ENCODE measurements at places on chromosomes 4 and X.

DNA sequence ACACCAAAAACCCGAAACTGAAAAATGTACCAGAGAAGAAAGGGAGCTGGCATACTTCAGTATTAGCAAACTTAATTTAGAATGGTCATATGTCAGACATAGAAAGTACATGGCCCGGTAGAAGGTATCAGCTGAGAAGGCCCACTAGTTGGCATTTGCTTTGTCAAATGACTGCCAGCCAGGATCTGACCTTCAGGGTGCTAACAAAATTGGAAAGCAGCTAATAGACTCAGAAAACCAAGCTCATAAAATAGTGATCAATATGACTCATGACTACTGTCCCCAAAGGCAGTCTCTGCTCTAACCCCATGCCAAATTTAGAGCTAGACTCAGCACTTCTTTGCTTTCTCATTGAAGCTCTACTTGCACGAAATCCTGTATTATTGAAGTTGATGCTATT, 342.7 kb downstream of the PDGFC start:
- DNase-seq = no peak

DNA sequence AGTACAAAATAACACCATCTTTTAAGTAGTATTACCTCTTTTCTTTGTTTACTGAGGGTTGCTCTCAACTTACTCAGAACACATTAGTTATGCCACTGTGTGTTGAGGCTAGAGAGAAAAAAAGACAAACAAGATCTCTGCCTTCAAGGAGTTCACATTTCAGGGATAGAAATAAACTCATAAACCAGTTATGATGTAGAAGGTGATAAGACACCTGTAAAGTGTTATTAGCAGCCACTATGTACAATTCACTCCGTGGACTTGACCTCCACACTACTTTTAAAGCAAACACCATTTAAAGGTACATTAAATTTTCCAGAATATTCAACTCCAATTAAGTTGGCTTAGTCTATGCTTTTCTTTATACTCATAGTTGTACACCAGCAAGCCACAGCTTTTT, 278.0 kb downstream of the PDGFC start:
- no peak for DNase-seq

DNA sequence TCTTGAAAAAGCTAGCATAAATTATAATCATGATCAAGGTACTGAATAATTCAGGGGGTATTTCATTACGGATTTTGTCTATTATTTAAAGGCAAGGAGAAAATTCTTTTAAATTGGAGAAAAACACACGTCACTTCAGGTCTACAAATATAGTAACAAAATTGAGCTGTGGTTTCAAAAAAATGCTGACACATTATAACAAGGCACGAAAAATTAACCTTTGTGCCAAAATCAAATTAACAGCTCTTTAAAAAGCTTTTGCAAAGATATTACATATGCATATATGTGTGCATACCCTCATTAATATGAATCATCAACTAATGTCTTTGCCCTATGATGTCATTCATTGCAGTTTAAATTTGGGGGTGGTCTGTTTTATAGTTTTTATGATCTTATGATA, 44.3 kb downstream of the UNC5C start:
- no peak for DNase-seq

DNA sequence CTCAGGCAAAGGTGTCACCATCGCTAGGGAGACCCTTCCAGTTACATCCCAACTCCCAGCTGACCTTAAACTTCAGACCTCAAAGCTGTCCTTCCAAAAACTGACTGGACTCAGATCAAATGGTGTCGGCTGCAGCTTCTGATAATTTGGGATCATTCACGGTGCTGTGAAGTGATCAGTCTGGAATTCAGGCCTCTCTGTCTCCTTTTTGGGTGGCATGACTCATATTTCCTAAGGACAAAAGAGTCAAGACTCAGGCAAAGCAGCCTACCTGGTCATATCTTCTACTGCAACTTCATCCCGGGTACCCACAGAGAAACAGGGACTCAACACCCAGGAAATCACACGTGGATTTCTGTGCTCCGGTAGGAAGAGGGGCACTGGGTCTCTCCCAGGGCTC, 87.6 kb downstream of the SORCS2 start:
- no peak for DNase-seq

DNA sequence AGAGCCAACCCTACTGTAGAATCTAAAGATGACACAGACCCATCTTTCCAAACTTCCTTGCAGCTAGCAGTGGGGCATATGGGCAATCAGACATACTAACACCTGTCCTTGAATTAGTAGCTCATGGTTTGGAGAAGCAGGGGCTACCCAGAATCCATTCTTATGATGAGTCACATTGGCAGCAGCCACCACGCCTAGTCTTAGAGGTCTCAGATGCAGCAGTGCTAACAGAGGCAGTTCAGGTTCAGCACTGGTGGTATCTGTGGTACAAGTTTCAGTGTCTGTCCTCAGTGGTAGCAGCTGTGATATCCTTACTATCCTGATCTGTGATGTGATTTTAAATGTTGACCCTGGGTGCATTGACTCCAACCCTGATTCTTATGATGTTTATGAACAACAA, 68.1 kb downstream of the FRMPD4 start:
- DNase-seq = no peak

GRCh38 chrX:2689773-2690666, 1.1 kb upstream of the CD99 start:
- DNase-seq = no peak

GRCh38 chr4:96183611-96184010, 343.7 kb downstream of the PDHA2 start:
- DNase-seq = no peak

DNA sequence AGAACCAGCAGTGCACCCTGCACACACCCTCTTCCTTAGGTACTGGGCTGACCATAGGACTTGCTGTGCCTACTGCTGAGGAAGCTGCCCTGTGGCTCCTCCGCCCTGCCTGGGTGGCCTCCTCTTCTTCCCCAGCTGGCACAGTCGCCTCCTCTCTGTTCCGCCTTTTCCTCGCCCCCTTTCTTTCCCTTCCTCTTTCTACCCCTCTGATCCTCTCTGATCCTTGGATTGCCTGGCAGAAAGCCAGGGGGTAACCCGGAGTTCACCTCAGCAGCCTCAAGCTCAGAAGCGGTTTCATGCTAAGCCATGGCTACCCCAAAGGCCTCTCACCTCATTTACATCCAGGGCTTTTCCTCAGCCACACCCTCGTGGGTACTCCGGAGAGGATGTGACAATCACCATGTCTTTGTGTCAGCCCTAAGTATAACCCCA, 136.2 kb downstream of the SMIM20 start:
- no peak for DNase-seq

GRCh38 chr4:2437475-2438215, 18.9 kb downstream of the CFAP99 start:
- no peak for DNase-seq

DNA sequence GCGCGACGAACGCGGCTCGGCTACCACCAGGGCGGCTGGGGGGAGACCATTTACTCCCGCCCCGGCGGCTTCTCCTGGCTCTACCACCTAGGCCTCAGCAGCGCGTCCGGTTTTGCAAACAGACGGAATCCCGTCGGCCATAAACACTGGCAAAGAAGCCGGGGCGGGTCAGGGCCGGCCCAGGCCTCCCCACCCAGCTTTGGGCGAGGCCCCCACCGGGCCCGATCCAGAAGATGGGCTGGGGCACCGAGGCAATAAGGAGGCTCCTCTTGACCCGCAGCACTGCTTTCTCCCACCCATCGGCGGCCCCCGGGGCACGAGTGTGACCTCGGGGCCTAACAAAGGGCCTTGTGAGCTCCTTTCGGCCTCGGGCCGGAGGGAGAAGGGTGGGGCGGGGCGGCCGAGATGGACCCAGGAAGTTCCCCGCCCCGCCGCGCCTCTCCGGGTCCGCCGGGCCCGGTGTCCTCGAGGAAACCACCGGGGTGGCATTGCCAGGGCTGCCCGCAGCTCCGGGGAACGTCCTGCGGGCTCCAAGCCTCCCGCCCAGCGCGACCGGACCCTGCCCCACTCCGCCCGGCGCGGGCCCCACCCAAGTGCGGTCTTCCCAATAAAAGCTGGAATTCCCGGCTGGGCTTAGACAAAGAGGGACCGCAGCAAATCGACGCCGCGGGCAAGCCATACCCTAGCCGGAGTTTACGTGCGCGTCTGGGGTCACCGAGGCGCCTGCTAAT, 5.9 kb downstream of the BCOR start:
- DNase-seq = no peak

DNA sequence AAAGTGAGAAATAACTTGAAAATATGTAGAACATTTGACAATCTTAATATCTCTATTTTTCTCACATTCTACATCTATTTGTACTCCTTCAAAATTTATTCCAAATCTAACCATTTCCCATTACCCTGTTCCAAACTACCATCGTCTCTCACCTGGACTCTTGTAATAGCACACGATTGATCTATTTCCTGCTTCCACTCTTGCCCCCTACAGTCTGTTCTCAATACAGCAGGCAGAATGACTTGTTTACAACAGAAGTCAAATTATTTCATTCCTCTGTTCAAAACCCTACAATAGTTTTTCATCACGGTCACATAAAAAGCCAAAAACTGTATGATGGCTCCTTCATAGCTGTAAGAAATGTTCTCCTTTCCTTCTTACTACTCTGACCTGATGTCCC, 21.1 kb upstream of the LUZP4 start:
- no peak for DNase-seq

- no peak for DNase-seq
These were observed 6.0 kb downstream of the DGKQ start for GRCh38 chr4:967113-968104.

DNA sequence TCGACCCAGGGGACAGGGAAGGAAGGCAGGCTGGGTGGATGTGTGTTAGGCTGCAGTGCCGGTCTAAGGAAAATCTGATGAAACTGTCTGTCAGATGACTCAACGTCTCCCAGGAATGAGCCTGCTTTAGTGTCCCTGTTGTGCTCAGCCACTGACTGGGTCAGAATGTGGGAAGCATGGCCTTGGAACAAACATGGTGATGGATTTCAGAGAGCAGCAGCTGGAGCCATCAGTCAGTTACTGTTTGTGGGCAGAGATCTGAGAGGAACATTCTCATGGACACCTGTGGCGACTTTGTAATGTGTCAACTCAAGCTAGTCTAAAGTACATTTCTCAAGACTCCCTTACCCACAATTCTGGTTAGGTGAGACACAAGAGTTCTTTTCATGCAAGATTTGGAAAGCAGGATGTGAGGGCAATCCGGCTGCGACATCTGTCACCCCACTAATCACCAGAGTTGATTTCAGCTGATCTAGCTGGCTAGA, 63.2 kb downstream of the ANAPC10 start:
- DNase-seq = peak; percentile 45

- DNase-seq = no peak
These were observed 136.7 kb downstream of the ADAMTS3 start for GRCh38 chr4:72432282-72432681.

- DNase-seq = no peak
These were observed 189.1 kb downstream of the SHOX start for GRCh38 chrX:819684-820083.

- DNase-seq = no peak
These were observed 9.3 kb downstream of the MXD4 start for GRCh38 chr4:2252530-2253091.

DNA sequence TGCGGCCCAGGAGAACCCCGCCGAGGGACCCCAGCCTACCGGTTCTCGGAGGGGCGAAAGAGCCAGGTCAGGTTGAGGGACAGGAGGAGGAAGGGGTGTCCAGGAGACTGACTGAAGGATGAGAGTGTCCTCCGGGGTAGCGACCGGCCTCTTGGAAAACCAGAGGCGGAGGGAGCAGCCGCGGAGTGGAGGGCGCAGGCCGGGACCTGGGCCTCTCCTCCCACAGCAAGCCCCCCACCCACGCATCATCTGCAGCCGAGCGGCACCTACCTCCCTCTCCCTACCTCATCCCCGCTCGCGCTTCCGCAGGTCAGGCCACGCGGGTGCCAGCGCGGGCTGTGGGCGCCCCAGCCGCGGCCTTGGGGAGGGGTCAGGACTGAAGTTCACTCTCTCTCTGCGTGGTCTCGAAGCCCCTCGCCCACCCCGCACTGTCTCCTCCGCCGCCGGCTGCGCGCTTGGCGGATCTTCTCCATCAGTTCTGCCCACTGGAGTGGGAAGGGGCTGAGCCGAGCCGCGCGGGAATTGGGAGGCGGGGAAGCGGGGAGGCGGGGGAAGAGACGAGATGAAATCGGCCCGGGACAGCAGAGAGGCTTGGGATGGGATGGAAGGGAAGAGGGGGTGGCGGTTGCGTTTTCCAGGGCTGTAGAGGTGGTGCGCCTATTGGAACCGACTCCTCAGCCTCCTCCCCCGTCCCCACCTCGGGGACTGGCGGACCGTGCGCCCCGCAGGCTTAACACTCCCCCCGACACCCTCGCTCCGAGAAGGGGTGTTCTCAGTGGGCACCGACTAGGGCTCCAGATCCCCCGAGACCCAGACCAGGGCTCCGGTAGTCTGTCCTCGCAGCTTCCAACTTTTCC, 1.8 kb downstream of the NLGN4X start:
- DNase-seq = no peak

DNA sequence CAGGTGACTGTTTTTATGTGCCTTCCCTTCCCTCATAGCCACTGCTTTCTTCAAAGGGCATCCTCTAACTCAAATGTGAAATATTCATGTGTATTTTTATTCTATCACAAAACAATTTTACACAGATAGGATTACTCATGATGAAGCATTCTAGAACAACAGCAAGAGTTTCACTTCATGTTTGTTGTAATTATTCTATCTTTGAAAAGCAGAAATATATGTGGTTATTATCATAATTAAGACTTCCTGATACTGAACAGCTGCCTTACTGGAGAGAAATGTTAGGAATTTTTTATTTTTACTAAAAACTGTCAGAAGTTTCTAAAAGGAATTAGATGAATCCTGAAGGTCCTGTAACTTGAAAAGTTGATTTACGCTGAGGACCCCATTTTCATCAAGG, 229.1 kb downstream of the PALLD start:
- DNase-seq = no peak

GRCh38 chr4:3301450-3302172, 8.8 kb downstream of the RGS12 start:
- DNase-seq = no peak

DNA sequence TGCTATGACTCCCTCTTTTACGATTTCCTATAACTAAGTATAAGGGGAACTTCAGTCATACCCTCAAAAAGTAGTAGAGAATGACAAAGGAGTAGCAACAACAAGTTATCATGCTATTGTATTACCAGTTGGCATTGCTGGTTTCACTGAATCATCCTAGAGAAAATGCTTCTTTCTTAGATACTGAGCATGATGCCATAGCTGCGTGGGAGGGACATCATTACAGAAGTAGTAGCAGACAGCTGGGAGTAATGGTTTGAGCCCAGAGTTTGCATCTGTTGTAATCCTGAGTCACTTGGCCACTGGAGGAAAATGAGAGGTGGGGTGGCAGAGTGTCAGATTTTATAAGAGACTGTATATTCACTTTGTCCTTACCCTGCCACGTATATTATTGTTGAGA, 38.6 kb downstream of the MTMR1 start:
- peak; percentile 53 for DNase-seq

GRCh38 chrX:40719218-40719617, 16.1 kb downstream of the MED14 start:
- DNase-seq = peak; percentile 35

DNA sequence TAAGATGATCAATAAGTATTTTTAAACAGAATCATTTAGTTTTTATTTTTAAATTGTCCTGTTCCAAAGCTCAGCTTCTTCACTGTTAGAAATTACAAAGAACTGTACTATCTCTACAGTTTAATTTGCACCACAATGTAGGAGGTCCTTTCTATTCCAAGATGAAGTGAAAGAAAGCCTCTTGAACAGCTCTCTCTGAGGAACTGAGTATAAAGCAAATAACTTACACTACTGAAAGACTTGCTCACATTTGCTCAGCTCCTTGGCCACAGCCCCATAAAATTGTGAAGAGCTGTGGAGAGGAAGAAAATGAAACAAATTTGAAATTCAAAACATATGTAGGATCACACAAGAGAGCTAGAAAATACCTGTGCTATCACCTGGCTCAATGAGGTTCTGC, 68.6 kb downstream of the ENPEP start:
- DNase-seq = no peak

GRCh38 chrX:87299563-87300160, 217.9 kb upstream of the KLHL4 start:
- no peak for DNase-seq

Data from fibroblast of skin of left quadriceps (primary cell).